Tibial nerve (tissue), 4 donors: ENCODE measurements at places on chromosomes 16 and 17. TPM values are rescaled to one million over a fixed set of nuclear protein-coding genes. Genes with fewer than 3 reads are reported as not detected.

- no peaks in the 10 kb centered on the region for H3K4me1 ChIP-seq
- H3K27me3 ChIP-seq = no peaks in the 10 kb centered on the region
- H3K4me3 ChIP-seq = no peak overlapping the region
- DNase-seq = no peak
- no peak overlapping the region for H3K27ac ChIP-seq
Measured at GRCh38 chr16:73847090-73847489, 449.5 kb upstream of the PSMD7 start.

- H3K4me3 ChIP-seq = no peak overlapping the region
- no peaks in the 10 kb centered on the region for H3K36me3 ChIP-seq
- H3K27ac ChIP-seq = no peak overlapping the region
- no peak for DNase-seq
Measured at GRCh38 chr17:1693339-1693738, 8.7 kb upstream of the PRPF8 start.

DNA sequence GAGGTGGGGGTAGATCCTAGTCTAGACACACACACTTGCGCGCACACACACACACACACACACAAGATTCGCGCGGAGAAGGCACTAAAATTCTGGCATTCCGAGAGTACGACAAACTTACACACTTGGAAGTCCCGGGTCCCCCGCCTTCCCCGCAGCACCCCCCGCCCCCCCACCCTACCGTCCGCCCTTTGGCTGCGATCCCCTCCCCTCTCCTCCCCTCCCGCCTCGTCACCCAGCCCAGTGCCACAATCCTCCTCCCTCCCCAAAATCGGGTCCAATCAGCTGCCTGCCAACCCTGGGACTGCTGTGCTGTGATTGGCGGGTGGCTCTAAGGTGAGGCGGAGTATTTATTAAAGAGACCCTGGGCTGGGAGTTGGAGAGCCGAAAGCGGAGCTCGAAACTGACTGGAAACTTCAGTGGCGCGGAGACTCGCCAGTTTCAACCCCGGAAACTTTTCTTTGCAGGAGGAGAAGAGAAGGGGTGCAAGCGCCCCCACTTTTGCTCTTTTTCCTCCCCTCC lies at the start of gene SOX9:
SOX9 (plus strand) TSS at position 379 of the 522 bp plus-strand sequence. CDS start 372 bp downstream, outside the sequence.
- no peaks in the 10 kb centered on the region for H3K27me3 ChIP-seq
- no peaks in the 10 kb centered on the region for H3K36me3 ChIP-seq
- H3K4me1 ChIP-seq = peaks cover 20% of the 10 kb centered on the region
- H3K4me3 ChIP-seq = peak within 1 kb of the TSS; percentile 62
- peak within 1 kb of the TSS; percentile 77 for H3K27ac ChIP-seq
- DNase-seq = peak; percentile 83

GRCh38 chr17:51428668-51429495 lies 168.5 kb downstream of the UTP18 start:
- DNase-seq = no peak
- H3K36me3 ChIP-seq = no peaks in the 10 kb centered on the region
- H3K27ac ChIP-seq = no peak overlapping the region
- H3K27me3 ChIP-seq = no peaks in the 10 kb centered on the region
- no peak overlapping the region for H3K4me3 ChIP-seq

GRCh38 chr16:70767377-70768202 lies 33.4 kb downstream of the VAC14 start:
- peaks cover 4% of the 10 kb centered on the region for H3K36me3 ChIP-seq
- H3K4me3 ChIP-seq = no peak overlapping the region
- no peak for DNase-seq
- H3K27me3 ChIP-seq = no peaks in the 10 kb centered on the region
- no peak overlapping the region for H3K27ac ChIP-seq

GRCh38 chr16:27984121-27984520 lies 79.4 kb downstream of the GSG1L start:
- no peaks in the 10 kb centered on the region for H3K27me3 ChIP-seq
- no peak overlapping the region for H3K27ac ChIP-seq
- DNase-seq = no peak
- no peak overlapping the region for H3K4me3 ChIP-seq
- no peaks in the 10 kb centered on the region for H3K36me3 ChIP-seq
- H3K4me1 ChIP-seq = no peaks in the 10 kb centered on the region

GRCh38 chr17:72511874-72512273 lies 391.1 kb downstream of the SOX9 start:
- no peak overlapping the region for H3K4me3 ChIP-seq
- DNase-seq = no peak
- H3K36me3 ChIP-seq = no peaks in the 10 kb centered on the region
- H3K4me1 ChIP-seq = peaks cover 38% of the 10 kb centered on the region

- H3K36me3 ChIP-seq = no peaks in the 10 kb centered on the region
- no peak overlapping the region for H3K4me3 ChIP-seq
- no peaks in the 10 kb centered on the region for H3K4me1 ChIP-seq
- peaks cover 17% of the 10 kb centered on the region for H3K27me3 ChIP-seq
- H3K27ac ChIP-seq = no peak overlapping the region
Measured at GRCh38 chr17:58032691-58033415, 25.8 kb upstream of the SRSF1 start.

DNA sequence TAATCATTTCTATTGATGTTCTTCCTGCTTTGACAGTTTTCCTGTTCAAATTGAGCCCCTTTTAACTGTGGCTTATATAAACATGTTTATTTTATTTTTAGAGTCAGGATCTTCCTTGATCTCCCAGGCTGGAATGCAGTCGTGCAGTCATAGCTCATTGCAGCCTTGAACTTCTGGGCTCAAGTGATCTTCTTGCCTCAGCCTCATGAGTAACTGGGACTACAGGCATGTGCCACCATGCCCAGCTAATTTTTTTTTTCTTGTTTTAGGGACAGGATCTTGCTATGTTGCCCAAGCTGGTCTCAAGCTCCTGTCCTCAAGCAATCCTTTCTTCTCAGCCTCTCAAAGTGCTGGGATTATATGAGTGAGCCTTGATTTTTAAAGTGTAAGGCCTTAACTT lies 14.7 kb downstream of the PHKB start:
- no peak overlapping the region for H3K27ac ChIP-seq
- no peaks in the 10 kb centered on the region for H3K4me1 ChIP-seq
- DNase-seq = no peak
- H3K4me3 ChIP-seq = no peak overlapping the region
- H3K36me3 ChIP-seq = no peaks in the 10 kb centered on the region
- no peaks in the 10 kb centered on the region for H3K27me3 ChIP-seq

DNA sequence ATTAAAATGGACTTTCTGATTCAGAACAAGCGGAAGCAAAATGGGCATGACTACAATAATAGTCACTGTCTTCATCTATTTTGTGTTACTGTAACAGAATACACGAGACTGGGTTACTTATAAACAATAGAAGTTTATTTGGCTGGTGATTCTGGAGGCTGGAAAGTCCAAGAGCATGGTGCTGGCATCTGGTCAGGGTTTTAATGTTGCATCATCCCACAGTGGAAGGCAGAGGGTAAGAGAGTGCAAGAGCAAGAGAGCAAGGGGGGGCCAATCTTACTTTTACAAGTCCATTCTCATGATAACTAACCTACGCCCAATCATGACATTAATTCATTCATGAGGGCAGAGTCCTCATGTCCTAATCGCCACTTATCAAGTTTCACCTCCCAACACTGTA lies 189.2 kb downstream of the TOX3 start:
- no peaks in the 10 kb centered on the region for H3K4me1 ChIP-seq
- H3K27me3 ChIP-seq = no peaks in the 10 kb centered on the region
- DNase-seq = no peak
- H3K4me3 ChIP-seq = no peak overlapping the region

GRCh38 chr16:12366313-12366712 lies 389.8 kb downstream of the SNX29 start:
- H3K4me3 ChIP-seq = no peak overlapping the region
- no peaks in the 10 kb centered on the region for H3K27me3 ChIP-seq
- H3K27ac ChIP-seq = no peak overlapping the region

GRCh38 chr17:47869114-47869513 lies 18.2 kb upstream of the SP6 start:
- no peak overlapping the region for H3K4me3 ChIP-seq
- H3K27me3 ChIP-seq = peaks cover 72% of the 10 kb centered on the region
- H3K36me3 ChIP-seq = no peaks in the 10 kb centered on the region
- no peak overlapping the region for H3K27ac ChIP-seq

GRCh38 chr17:77741109-77741508 lies 217.4 kb upstream of the TNRC6C start:
- no peaks in the 10 kb centered on the region for H3K36me3 ChIP-seq
- no peak overlapping the region for H3K4me3 ChIP-seq
- H3K27me3 ChIP-seq = no peaks in the 10 kb centered on the region
- no peaks in the 10 kb centered on the region for H3K4me1 ChIP-seq
- H3K27ac ChIP-seq = no peak overlapping the region
- DNase-seq = no peak

DNA sequence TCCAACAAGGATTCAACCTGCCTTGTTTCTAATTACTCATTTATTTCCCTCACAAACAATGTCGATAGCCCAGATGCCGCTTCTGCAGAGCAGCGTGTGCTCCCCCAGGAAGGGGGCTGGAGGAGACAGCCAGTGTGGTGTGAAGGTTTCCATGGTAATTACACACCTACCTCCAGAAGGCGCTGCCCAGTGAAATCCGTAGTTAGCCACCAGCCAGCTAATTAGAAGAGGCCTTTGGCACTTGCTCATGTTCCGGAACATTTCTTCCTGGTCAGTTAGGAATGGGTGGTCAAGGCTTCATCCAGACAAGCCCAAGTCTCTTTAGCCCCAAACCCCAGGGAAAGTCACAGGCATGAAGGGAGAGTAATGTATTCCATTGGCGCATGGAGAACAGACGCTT lies 342.5 kb upstream of the C16orf82 start:
- H3K27me3 ChIP-seq = no peaks in the 10 kb centered on the region
- H3K27ac ChIP-seq = no peak overlapping the region
- H3K4me1 ChIP-seq = no peaks in the 10 kb centered on the region

- no peak for DNase-seq
- no peak overlapping the region for H3K4me3 ChIP-seq
- H3K27me3 ChIP-seq = no peaks in the 10 kb centered on the region
- H3K36me3 ChIP-seq = no peaks in the 10 kb centered on the region
- no peak overlapping the region for H3K27ac ChIP-seq
- no peaks in the 10 kb centered on the region for H3K4me1 ChIP-seq
Measured at GRCh38 chr16:5668553-5668952, 571.0 kb upstream of the EEF2KMT start.

GRCh38 chr16:85556456-85557082 lies 56.6 kb upstream of the GSE1 start:
- H3K27me3 ChIP-seq = no peaks in the 10 kb centered on the region
- no peak for DNase-seq
- peak overlapping the region; percentile 69 for H3K4me3 ChIP-seq

- DNase-seq = no peak
- no peak overlapping the region for H3K27ac ChIP-seq
- H3K27me3 ChIP-seq = no peaks in the 10 kb centered on the region
- no peak overlapping the region for H3K4me3 ChIP-seq
- no peaks in the 10 kb centered on the region for H3K36me3 ChIP-seq
- no peaks in the 10 kb centered on the region for H3K4me1 ChIP-seq
Measured at GRCh38 chr17:33639103-33639880, 346.2 kb upstream of the ASIC2 start.

DNA sequence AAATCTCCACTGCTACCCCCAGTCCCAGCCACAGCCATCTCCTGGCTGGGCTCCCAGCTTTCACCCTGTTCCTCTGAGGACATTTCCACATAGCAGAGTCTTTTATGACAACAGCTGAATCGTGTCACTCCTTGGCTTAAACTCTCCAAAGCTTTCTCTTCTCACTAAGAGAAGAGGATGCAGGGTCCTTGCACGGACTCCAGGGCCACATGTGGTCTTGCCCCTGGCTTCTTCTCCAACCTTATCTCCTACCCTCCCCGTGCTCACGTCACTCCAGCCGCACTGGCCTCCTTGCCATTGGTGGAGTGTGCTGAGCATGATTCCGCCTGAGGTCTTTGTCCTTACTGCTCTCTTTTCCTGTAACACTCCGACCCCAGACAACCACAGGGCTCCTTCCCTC lies 39.9 kb upstream of the CCDC182 start:
- no peak overlapping the region for H3K27ac ChIP-seq
- H3K27me3 ChIP-seq = peaks cover 37% of the 10 kb centered on the region
- no peak for DNase-seq
- H3K36me3 ChIP-seq = no peaks in the 10 kb centered on the region

DNA sequence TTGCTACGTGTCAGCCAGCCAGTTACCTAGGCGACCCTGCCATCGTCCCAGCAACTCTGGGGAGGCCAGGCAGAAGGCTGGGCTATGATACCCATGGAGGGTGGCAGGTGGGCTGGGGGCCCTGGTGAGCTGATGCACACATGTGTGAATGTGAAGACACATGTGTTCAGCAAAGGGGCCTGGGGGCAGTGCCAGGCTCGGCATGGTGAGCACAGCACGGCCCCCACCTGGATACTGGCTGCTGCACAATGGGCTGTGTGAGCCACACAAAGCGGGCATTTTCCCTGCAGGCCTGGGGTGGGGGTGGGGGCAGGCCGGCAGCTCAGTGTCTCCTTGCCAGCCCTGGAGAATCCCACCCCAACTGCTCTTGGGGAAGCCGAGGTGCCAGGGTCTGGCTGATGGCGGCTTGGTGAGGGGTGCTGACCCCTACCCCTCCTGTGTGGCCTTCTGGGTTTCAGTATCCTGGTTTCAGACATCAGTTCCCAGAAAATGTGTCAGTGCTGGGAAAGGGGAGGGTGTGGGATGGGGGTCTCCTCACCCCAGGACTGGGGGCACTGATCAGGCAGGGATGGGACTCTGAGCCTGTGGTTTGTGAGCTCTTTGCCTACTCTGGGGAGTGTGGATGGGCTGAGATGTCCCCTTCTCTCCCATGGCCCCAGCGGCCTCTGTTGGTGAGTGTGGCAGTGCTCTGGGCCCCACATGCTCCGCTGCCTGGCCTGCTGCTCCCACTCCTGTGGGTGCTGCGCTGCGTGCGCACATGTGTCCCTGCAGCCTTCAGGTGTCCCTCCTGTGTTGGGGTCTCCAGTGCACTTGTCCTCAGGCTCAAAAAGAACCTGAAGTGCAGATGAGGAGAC lies 5.1 kb downstream of the LLGL1 start:
- no peak overlapping the region for H3K4me3 ChIP-seq
- no peak for DNase-seq
- H3K27me3 ChIP-seq = no peaks in the 10 kb centered on the region
- no peak overlapping the region for H3K27ac ChIP-seq
- H3K36me3 ChIP-seq = no peaks in the 10 kb centered on the region
- peaks cover 10% of the 10 kb centered on the region for H3K4me1 ChIP-seq

- H3K4me3 ChIP-seq = no peak overlapping the region
- H3K27ac ChIP-seq = no peak overlapping the region
- no peaks in the 10 kb centered on the region for H3K4me1 ChIP-seq
Measured at GRCh38 chr17:81722184-81723120, 10.4 kb downstream of the SLC25A10 start.

GIT1 gene
- 100 TPM for total RNA-seq

SNN gene
- total RNA-seq = 25.3 TPM

AIPL1 gene
- not detected for total RNA-seq

KDM6B gene
- total RNA-seq = 10.0 TPM

KRT20 gene
- not detected for total RNA-seq

DHRS7C gene
- total RNA-seq = not detected

NLRC3 gene
- total RNA-seq = 0.59 TPM
